Osteoblast (primary cell): ENCODE measurements at places on chromosomes 3 and 15. TPM values are rescaled to one million over a fixed set of nuclear protein-coding genes. Genes with fewer than 3 reads are reported as not detected.
A peak's percentile ranks its signal among the peaks of the same experiment; 100 is the strongest.

- DNase-seq, result no peak
Observed at GRCh38 chr3:180059356-180059755, 22.6 kb upstream of the PEX5L start.

DNA sequence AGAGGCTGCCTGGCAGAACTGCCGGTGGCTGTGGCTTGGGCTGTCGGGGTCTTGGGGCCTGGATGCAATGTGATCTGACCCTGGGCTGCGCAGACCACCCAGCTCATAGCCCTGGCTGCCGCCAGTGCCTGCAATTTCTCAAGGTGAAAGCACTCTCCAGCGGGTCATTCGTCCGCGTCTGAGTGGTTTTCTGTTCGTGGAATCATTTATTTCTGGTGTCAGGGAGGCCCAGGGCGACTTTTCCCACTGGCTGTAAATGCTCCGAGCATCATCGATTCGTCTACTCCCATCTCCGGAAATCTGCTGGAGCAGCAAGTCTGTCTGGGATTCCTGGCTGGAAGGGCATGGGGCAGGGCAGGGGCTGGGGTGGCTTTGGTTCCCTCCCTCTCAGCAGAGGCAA is 40.6 kb upstream of the ADPGK start:
- DNase-seq, result no peak

DNA sequence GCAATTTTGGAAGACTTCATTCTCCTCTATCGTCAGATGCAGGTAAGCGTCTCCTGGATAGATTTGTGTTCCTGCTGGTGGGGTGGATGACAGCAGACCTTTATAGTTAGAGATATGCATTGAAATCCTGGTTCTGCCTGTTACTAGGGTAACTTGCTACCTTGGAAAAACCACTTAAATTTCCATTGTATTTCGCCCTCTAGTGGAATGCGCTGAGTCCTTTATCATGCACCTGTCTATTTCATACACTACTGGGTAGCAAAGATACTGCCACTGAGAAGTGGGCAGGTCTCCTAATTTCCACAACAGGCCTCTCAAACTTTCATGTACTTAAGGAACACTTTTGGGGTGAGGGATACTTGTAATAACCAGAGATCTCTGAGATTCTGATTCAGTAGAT is 209.5 kb upstream of the SUCLG2 start:
- no peak for DNase-seq

DNA sequence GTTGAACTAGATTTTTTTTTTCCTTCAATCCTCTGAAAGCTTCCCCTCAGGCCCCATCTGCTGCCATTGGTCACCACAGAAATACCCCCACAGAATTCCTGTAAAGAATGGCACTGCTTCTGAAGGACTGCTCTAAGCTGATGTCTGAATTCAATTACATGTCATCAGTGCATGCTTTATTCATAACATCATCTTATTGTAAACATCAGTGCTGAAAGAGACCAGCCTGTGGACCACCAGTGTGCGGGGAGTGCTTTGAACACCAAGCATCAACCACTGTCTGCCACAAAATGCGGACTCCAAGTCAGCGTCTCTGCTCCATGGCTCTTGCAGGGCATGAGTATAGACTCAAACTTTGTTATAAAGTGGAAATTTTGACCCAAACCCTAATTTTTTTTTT is 11.6 kb downstream of the PHLDB2 start:
- DNase-seq, result no peak

GRCh38 chr3:101049532-101049931 is 56.3 kb upstream of the ABI3BP start:
- no peak for DNase-seq

GRCh38 chr3:56788521-56788920 is 13.2 kb downstream of the ARHGEF3 start:
- DNase-seq, result no peak

DNA sequence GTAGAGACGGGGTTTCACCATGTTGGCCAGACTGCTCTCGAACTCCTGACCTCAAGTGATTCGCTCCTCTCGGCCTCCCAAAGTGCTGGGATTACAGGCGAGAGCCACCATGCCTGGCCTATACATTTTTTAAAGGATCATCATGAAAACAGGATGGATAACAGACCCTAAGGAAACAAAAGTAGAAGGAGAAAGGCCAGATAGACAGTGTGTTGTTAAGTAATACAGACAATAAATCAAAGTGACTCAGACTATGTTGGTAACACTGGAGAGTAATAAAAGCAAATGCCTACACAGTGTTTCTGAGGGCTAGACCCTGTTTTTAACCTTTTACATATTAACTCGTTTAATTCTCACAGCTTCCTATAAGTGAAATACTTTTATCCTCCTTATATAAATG is 133.8 kb upstream of the MCTP2 start:
- no peak for DNase-seq

DNA sequence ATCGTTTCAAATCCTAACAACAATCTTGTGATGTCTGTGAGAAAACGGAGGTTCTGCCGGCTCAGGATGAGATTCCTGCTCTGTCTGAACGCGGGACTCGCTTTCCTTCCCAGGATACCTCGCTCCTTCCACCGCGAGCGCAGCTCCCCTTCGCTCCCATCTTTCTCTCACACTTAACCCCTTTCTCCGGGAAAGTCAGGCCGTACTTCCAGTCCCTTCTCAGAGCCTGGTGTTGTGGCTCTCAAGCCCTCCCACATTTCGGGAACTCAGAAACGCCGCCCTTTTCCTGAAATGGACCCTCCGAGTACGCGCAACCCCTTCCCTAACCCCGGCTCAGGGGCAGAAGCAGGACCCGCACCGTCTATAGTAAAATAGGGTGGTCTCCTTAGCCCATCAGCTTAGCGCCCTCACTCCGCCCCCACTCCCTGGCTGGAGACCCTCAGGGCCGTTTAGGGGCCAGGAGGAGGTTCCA is 378 bp upstream of the FEM1B start:
- DNase-seq, result peak; percentile 48

DNA sequence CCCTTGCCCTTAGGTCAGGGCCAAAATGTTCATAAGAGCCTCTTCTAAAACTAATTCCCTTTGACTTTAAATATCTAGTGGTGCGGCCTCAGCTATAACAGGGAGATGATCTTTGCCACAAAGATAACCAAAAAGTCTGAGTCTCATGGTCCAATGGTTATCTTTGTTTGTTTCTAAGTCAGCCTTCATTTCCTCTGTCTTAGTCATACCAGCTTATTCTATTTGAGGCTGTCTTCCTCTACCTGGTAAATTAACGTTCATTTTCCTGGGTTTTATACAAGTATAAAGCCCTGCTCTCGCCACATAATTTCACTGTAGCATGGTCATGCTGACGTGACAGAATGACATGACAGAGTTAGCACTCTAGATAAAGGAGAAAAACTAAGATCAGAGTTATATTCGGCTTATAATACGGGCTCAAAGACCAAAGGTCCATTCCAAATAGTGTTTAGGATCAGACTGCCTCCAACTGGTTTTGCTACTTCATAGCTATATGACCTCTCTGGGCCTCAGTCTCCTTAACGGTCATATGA is 18.4 kb downstream of the ZNF860 start:
- DNase-seq, result no peak

- DNase-seq, result no peak
Observed at GRCh38 chr15:80609091-80609490, 86.0 kb upstream of the ABHD17C start.

DNA sequence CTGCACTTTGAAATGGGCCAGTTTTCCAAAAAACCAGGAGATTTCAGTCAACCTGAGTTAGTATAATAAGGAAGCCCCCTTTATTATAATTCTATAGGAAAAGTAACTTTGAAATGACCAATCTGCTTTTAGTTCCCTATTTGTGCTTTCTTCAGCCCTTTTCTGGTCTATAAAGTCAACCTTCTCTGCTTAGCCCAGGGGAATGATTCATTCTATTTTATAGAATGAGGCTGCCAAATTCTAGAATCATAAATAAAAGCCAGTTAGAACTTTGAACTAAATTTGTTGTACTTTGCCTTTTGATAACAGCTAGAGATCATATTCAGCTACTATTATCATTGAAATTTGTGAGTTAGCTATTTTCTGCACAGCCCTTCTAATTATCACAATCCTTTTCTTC is 24.7 kb downstream of the CIP2A start:
- no peak for DNase-seq

DNA sequence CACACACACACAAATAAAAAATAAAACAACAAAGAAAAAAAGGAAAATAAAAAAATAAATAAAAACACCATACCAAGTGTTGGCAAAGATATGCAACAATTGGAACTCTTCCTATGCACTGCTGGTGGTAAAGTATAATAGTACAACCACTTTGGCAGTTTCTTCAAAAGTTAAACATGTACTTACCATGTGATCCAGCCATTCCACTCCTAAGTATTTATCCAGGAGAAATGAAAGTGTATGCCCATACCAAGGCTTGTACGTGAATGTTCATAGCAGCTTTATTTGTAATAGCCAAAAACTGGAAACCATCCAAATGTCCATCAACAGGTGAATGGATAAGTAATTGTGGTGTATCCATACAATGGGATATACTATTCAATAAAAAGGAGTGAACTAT is 17.0 kb downstream of the WDR93 start:
- no peak for DNase-seq

DNA sequence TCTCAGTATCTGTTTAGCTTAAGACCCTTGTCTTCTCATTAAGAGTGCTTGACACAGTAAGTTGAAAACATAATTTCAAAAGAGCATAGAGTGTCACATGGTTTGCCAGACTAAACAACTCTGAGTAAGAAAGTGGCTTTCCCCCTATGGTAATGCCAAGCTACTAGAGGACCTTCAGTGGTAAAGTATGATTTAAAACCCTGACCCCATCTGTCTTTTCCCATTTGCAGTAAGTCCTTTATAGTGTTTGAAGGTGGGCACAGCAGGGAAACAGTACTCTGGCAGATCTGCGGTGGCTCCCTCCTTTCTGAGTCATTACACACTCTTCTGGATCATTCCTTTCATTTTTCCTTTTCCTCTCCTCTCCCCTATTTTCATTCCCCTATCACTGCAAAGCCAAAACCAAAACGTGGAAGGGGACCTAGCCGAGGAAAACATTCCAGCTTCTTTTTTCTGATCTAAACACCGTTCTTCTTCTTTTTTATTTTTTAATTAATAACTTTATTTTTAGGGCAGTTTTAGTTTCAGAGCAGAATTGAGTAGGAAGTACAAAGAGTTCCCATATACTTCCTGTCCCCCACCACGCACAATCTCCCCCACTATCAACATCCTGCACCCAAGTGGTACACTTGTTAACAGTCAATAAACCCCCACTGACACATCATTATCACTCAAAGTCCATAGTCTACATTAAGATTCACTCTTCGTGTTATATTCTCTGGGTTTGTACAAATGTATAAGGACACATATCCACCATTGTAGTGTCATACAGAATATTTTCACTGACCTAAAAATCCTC is 74.7 kb downstream of the PPARG start:
- DNase-seq, result no peak

DNA sequence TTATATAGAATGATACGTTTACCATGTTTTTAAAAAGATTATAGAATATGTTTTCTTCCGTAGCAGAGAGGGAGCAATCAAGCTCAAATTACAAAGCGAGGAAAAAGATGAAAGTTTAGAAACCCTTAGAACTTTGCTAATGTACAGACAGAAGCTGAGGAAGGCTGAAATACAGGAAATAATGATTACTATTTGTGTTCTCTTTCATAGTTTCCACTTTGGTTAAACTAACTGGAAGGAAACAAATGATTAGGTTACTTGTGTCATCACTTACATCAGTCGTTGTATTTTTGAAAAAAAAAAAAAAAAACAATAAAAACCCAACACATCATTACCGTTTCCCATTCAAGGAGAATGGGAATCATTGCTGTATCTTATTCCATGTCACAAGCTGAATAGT is 337.8 kb upstream of the CBLB start:
- peak; percentile 23 for DNase-seq

DNA sequence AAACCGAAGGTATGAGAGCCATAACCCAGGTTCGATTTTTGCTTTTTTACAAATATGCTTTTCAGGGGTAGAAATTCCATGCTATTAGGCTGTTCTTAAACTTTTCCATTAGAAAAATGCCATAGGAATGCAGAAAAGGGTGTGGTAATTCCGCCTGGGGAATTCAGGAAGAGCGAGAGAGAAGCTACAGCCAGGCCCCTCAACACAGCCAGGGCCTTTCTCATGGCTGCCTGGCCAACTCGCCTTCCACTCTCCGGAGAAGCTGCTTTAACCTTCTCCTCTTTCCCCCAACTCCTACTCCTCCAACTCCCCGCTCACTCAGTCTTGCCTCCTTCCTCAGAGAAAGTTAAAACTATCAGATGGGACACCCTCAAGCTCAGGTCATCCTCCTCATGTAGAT is 9.1 kb upstream of the TICRR start:
- DNase-seq, result no peak

DNA sequence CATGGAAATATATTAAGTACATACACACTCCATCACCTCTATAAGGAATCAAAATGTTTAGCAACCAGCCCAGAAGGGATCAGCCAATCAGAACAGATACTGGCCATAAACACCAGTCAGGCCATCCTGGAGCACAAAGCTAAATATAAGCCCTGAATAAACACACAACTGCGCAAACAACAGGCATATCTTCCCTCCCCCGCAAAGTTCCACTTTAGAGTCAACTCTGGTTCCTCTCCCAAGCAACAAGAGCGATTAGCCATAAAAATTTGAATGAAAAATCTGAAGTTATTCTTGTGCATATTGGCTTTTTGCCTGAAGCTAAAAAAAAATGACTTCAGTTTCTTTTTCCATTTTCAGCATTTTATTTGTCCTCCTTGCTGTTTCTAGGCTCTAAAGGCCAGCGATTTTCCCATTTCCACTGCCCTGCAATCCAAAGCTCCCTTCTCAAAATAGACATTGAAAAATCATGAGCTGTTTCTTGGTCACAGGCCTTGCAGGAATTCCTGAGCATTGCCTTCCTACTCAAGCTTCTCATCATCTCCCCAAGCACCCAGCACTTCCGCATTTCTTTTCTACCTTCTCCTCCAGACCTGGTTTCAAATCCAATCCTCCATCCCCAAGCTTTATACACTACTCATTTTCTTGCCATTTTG is 247.9 kb downstream of the ZMAT3 start:
- peak; percentile 41 for DNase-seq

- DNase-seq, result no peak
Observed at GRCh38 chr3:47556351-47556750, 22.3 kb downstream of the CSPG5 start.

P2RY14 gene
- not detected in 2 replicates for total RNA-seq

TNFAIP8L3 gene
- total RNA-seq, result 8.3 and 11.2 TPM in 2 replicates

EXD1 gene
- not detected in 2 replicates for total RNA-seq

FAM81A gene
- total RNA-seq, result 0.29 and 0.72 TPM in 2 replicates

LRRIQ4 gene
- total RNA-seq, result under 0.01 and 0.29 TPM in 2 replicates

APOD gene
- 0.88 and 1.4 TPM in 2 replicates for total RNA-seq

HESX1 gene
- total RNA-seq, result 0.29 and 0.72 TPM in 2 replicates

MITF gene
- total RNA-seq, result 11.6 and 16.2 TPM in 2 replicates

UBA7 gene
- 76.7 and 81.3 TPM in 2 replicates for total RNA-seq

GABRB3 gene
- under 0.01 and 1.5 TPM in 2 replicates for total RNA-seq

LRRC31 gene
- total RNA-seq, result not detected in 2 replicates
